ENCODE measurements at places on chromosomes 2 and 18.

- DNase-seq = no peak
Observed at GRCh38 chr2:37819186-37819585, 105.9 kb upstream of the RMDN2 start.

GRCh38 chr18:74217476-74218143, 69.3 kb downstream of the TIMM21 start:
- DNase-seq = no peak

DNA sequence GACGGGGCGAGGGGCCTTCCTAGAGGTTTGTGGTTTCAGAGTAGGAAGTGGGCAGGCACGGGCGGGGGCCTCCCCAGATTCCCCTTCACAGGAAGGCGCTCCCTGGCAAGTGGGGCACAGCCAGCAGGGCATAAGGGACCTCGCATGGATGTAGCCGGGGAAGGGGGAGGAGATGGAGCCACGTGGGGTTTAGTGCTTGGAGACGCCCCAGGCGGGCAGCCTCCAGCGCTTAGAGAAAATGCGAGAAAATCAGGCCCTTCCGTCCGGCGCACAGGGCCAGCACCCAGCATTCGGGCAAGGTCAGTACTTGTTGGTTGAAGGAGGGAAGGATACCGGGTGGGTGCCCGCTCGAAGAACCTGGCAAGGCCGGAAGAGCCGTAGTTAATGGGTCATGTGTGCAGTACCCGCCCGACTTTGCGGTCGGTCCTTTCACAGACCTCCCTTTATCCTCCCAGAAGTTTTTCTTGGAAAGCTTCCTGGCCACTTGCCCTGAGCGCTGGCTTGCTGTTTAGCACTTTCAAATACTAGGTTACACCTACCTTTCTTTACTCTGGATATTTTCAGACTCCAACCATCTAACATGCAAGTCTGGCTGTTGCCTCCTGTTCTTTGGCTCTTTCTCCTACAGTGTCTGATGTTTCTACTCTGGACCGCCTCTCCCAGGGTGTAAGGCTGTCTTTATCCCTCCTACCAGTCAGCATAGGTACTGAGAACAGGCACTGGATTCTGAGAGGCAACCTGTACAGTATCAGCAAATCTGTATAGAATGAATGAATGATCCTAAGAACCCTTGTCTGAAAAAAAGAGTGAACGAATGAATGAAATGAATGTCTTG, 78.1 kb downstream of the CIB4 start:
- no peak for DNase-seq

DNA sequence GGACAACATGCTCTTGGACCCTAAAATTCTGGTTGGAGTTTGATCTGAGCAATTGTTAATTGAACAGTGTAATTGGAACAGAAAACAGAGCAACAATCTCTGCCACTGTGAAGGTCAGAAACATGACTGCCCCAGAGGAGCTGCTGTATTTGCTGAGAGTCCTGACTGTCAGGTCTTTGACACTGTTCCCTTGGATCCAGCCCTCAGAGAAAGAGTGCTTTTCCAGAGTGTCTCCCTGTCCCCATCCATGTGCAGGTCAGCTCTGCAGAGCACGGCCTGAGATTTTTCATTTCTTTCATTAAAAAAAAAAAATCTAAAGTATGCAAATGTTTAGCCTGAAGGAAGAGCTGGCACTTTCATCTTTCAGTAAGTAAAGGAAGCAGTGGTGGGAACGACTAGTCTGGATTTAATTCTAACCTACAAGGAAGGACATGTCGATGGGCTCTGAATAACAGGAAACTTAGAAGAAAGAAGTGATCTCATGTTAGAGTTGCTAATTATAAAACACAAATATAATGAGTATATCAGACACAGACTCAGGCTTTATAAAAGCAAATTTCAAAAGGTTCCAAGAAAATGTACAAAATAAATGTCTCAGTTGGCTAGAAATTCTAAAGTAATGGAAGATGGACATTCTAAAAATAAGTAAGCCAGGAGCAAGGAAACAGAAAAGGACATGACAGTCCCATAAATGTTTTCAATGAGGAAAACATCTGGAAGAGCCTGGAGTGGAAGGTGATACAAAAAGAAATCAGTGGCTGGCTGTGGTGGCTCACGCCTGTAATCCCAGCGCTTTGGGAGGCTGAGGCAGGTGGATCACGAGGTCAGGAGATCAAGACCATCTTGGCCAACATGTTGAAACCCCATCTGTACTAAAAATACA, 876.5 kb downstream of the EPHA4 start:
- DNase-seq = no peak

GRCh38 chr2:113891265-113891959, 1.5 kb downstream of the ACTR3 start:
- DNase-seq = no peak

- DNase-seq = no peak
Observed at GRCh38 chr2:176755537-176756135, 457.0 kb upstream of the HNRNPA3 start.

DNA sequence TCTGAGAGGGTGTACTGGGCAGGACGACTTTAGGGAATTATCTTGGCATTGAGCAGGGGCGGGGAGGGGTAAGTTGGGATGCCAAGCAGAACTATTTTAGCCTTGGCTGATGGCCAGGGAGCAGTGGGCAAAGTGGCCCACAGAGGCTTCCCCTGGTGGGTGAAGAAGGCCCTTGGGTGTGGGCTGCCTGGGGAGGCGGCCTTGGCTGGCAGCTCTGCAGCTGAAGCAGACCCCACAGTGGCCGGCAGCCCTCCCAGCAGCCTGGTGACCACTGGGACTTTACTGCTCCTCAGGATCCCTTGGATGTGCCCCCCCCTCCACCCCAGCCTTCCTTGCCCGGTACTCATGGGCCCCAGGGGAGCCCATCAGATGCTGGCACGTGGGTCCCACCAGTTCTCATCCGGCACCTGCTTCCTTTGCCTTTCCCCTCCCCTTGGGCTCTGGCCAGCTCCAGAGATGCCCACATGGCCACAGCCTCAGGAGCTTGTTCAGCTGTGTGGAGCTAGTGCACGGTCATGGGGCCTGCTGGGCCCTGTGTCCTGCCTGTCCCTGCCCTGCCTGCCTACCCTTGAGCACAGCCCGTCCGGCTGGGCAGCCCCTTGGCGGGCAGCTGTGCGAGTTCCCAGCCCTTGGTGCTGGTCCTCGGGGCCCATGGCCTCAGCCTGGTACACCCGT, 122.1 kb upstream of the HS6ST1 start:
- no peak for DNase-seq

DNA sequence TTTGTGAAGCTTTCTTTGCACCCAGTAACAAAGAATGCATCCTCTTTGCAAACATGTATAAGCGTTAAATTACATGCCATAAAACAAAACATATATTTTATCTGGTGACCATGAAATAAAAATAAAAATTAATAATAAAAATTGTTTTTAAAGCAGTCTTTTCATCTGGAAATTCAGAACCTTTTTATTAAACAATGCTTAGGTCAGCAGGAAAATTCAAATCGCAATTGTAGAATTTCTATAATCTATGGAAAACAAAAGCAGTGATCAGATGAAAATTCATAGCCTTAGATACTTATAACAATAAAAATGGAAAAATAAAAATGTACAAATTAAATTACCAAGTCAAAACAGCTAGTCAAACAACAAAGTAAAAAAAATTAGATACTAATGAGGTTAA, 435.9 kb upstream of the CHAC2 start:
- DNase-seq = no peak

GRCh38 chr2:218006741-218007140, 3.9 kb upstream of the TNS1 start:
- DNase-seq = no peak

GRCh38 chr18:24763765-24764513, 303.5 kb downstream of the HRH4 start:
- DNase-seq = no peak

GRCh38 chr2:207632575-207633493, 7.6 kb upstream of the METTL21A start:
- DNase-seq = no peak

GRCh38 chr2:793236-793635, 116.0 kb upstream of the TMEM18 start:
- DNase-seq = no peak

GRCh38 chr18:55768255-55768654, 180.3 kb upstream of the TCF4 start:
- DNase-seq = no peak

GRCh38 chr2:182824767-182825158, 41.7 kb downstream of the FRZB start:
- no peak for DNase-seq
